ENCODE measurements at places on chromosomes 3 and 15.

GRCh38 chr3:47251689-47252088 is 30.9 kb downstream of the KIF9 start:
- no peak for DNase-seq

- no peak for DNase-seq
Observed at GRCh38 chr3:126685021-126685420, 19.0 kb upstream of the CHCHD6 start.

- DNase-seq, result no peak
Observed at GRCh38 chr15:78429477-78429876, 8.5 kb upstream of the IREB2 start.

GRCh38 chr3:182369861-182370260 is 423.4 kb upstream of the ATP11B start:
- DNase-seq, result no peak

- DNase-seq, result no peak
Observed at GRCh38 chr3:50350213-50350526, 405 bp downstream of the NPRL2 start.

GRCh38 chr15:94336817-94337467 is 105.6 kb downstream of the MCTP2 start:
- no peak for DNase-seq

DNA sequence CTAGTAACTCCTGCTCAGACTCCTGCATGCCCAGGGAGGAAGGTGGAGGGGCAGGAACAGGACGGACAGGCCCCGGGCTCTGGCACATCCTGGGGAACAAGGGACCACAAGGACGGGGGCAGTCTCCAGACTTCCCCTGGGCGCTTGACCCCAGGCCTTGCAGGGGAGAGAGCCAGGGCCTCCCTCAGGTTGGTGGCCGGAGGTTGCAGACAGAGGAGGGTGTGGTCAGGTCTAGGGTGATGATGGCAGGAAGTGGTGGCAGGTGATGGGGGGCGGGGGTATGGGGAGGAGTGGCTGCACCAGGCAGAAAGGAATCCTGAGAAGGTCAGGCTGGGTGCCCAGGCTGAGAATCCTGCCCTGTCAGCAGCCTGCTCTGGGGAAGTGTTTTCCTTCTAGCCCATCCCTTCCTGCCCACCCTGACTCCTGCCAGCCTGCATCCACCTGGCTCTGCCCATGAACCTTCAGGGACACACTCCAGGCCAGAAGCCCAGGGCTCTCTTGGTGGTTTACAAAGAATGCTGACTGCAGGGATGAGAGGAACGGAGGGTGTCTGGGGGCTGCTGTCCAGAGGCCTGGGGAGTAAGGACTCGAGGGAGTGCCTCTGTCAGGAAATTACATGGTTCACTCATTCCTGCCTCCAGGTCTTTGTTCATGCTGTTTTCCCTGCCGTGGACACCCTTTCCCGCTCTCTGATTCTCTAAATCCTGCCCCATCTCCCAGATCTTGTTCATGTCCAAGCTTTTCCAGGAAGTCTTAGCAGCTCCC is 15.8 kb downstream of the LOXL1 start:
- DNase-seq, result no peak

DNA sequence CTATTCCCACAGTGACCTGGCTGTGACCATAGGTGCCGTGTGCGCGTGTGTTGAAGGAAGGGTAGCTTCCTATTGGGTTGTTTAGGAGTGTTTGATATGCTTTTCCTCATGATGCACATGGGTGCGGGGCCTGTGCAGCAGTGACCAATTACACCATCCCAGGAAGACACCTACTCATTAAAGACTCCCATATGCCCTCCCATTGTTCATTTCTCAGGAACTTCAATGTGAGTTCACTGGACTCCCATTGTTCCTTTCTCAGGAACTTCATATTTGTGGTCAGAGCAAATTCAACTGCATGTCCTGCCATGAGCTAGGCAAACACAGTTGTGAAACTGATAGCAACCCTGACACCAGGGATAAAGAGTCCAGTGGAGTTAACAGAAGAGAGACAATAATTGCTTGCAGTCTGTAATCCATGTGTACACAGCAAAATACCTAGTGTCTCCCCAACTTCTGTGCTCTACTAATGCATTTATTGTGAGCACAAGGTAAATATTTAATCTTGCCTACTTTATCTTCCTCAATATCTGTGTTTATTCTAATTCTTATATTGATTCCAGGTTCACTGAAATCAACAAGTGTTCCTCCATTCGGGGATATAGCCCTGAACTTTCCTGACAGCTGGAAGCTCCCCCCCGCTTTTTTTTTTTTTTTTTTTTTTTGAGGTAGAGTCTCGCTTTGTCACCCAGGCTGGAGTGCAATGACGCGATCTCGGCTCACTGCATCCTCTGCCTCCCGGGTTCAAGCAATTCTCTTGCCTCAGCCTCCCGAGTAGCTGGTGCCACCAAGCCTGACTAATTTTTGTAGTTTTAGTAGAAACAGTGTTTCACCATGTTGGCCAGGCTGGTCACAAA is 57.5 kb upstream of the GCNT3 start:
- DNase-seq, result peak; percentile 23

DNA sequence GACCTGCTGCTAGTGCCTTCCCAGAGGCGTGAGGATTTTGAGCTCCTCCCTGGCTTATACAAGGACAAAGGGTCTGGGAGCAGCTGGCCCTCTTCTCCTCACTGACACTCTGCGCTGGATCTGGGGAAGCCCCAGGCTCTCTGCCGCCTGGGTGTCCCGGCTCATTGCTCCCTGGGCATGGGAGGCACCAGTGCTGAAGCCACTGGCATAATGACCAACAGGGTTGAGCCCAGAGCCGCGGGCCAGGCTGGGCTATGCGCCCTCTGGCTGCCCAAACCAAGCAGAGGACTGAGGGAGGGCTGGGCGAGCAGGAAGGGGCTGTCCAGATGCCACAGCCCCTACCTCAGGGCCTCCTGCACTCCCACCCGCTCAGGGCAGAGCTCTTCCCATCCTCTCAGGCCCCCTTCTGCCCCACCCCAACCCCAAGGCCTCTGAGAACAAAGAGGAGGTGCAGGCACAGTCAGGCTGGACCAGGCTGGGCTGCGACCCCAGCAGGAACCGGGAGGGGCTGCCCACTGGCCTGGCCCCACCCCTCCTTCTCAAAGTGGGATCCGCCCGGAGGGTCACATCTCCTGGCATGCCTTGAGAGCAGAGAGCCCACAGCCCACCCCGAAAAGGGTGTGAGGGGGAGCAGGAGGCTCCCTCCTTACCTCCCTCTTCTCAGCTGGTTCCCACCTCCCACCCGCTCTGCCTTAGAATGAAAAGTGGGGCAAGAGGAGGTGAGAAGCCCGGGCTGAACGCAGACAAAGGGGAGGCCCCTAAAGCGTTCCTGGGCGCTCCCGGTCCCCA is 1.6 kb downstream of the LINGO1 start:
- DNase-seq, result no peak

DNA sequence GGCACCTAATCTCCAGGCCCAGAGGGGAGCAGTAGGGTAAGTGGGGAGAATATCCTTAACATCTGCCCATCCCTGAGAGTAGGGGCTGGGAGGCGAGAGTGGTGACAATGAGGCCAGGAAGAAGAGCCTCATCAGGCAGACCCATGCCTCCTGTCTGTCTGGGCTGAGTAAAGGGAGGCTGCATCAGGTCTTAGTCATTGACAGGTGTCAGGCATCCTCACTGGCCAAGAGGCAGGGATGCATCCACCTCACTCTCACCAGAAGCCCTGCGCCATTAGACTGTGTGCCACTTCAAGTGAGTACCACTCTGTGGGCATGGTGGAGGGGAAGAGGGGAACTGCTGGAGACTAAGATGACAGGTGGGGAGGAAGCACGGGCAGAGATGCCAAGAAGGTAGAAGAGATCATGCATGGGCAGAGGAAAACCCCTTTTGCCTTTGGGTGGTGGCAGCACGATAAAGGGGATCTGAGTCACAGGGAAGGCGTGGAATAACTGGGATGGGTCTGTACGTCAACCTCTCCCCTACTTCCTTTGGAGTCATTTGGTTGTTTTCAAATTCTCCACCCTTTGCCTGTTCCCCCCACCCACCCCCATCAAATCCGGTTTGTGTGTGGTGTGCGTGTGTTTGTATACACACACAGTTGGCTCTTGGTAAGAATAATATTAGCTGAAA is 14.1 kb downstream of the ANAPC13 start:
- no peak for DNase-seq

DNA sequence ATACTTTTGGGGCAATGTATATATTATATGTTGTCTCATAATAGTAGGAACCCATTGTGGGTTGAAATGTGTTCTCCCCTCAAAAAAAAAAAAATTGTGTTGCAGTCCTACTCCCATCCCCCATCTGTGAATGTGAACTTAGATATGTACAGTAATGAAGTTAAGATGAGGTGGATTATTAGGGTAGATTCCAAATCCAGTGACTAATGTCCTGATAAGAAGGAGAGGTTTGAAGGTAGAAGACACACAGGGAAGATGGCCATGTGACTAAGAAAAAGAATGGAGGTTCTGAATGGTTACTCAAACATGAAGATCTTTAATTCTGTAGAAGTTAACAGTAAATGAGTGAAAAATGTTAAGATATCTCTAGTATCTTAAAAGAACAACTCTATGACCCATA is 3.0 kb upstream of the ATOSA start:
- DNase-seq, result no peak

DNA sequence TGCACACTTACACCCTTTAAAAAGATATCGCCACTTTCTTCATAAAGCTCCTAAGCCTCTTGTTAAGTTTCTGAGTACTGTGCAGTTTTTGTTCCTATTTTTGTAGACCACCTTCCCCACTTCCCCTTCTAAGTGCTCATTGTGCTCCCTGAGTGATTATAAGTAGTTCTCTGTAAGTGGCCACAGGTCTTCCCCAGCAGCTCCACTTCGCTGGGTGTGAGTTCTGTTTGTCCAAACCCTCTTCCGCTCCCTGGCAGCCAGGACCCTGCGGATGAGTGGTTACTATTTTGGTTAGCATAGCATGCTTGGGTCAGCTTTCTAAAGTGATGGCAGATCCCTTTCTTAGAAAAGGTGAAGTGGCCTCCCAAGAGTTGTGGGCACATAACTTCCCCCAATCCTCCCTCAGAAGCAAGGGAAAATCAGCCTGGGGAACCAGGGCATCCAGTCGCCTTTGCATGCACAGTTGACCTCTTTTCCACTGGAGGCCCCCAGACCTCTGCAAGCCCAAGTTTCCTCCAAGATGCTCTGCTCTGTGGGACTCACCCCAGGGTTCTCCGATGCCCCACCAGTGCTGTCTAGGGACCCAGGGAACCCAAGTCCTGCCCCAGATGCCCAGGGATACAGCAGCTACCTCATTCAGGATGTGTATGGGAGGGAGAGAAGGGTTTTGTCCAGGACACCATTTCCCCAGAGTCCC is 69.6 kb downstream of the ATP10A start:
- DNase-seq, result no peak

GRCh38 chr15:49235446-49236124 is 65.5 kb downstream of the GALK2 start:
- DNase-seq, result peak; percentile 86

DNA sequence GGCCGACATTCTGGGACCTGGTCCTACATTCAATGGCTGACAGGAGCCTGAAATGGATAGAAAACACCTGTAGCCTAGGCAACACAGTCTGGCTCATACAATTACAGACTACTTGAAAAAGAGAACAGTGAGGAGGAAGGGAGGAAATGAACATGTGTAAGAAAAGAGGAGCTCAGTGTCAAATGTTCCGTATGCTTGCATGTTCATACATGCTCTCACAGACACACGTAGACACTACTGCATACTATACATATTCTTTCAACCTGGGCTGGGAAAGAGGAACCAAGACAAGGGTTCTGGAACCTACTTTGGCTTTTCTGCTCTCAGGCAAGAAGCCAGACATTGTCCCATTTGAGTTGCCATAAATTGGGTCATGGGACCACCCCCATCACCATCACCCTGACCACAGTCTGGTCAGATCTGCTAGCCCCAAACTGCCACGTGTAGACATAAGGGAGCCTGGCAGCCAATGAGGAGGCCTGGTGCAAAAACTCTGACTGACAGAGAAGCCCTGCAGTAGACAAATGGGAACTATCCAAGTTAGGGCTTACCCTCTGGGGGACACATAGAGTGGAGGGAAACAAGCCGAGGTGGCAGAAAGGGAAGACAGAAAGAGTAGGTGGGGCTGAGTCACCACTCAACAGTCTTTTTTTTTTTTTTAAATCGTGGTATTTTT is 310.0 kb downstream of the SHQ1 start:
- no peak for DNase-seq

DNA sequence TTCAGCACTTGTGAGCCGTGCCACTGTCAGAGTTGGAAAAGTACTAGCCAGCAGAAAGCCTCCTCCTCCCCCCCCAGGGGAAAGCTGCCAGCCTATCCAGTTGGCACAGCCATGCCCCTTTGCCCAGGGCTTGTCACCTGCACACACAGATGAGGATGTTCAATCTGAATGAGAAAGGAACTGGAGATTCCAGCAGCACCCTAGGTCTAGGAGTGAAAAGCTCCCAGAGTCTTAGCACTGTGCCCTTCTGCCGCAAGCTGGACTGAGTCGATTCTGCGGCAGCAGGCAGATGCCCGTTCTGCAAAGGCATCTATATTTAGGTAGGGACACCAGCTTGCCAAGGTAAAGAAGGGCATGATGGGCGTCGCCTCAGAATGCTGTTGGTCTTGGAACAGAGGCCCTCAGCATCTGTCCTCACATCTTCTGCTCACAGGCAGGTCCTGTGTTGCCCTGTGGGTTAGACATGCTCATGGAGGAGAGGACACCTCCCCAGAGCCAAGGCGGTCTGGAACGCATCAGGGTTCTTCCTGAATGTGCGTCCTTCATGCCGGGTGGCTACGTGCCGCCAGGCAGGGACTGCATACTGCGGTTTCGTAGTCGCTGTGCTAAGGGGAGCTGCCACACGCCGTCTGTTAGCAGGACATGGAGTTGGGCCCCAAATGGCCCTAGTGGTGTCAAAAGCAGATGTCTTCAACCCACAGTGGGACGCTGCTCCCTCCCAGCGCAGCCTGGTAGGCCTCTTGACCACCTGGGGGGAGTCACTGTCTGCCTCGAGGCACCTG is 109.5 kb downstream of the VGLL4 start:
- no peak for DNase-seq

DNA sequence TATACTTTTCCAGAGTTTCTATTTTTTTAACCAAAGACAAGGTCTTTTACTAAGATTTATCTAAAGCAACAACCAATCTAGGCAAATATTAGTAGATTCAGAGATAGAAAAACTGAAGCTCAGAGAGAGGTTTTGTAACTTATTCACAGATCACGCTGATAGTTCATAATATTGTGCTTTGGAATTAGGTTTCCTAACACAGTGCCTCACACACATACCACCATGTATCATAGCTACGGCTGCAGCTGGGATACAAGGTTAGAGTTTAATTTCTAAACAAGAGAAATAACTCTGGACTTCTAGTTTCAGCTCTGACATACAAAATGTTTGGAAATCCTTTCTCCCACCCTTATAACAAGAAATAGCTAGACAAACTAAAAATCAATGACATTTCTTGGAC is 565.7 kb downstream of the PYDC2 start:
- no peak for DNase-seq

- no peak for DNase-seq
Observed at GRCh38 chr3:55951388-55951787, 464.3 kb upstream of the WNT5A start.

GRCh38 chr15:49439678-49440395 is 16.8 kb downstream of the FGF7 start:
- DNase-seq, result no peak

DNA sequence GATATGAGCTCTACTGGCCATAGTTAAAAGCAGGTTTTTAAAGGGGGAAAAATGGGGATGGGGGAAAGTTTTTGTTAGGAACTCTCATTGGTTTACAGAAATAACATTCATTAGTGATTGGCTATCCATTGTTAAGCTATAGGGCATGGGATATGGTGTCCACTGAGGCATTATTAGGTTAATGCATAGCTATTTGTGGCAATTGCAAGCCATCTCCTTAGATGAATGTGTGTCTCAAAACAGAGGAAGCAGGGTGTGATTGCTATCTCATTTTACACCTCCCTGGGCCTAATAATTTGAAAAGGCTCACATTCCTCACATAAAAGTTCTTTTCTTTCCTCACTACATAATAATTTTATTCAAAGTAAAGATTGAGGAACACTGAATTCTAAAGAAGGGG is 396.6 kb downstream of the TAFA4 start:
- DNase-seq, result no peak
